ENCODE measurements at places on chromosomes 1 and 21. TPM values are rescaled to one million over a fixed set of nuclear protein-coding genes. Genes with fewer than 3 reads are reported as not detected.

GRCh38 chr1:65147424-65148177 is 402 bp upstream of the AK4 start:
- peak; percentile 68 for DNase-seq
- H3K36me3 ChIP-seq: no peaks in the 10 kb centered on the region
- H3K27me3 ChIP-seq: peaks cover 77% of the 10 kb centered on the region
- H3K27ac ChIP-seq: no peak overlapping the region
- H3K4me3 ChIP-seq: peak overlapping the region; percentile 66

GRCh38 chr21:31299291-31300147 is 44.5 kb downstream of the TIAM1 start:
- no peak overlapping the region for H3K4me3 ChIP-seq
- H3K27ac ChIP-seq: no peak overlapping the region

GRCh38 chr1:233598891-233599541 is 14.9 kb upstream of the KCNK1 start:
- no peaks in the 10 kb centered on the region for H3K36me3 ChIP-seq
- no peak overlapping the region for H3K4me3 ChIP-seq
- no peak overlapping the region for H3K27ac ChIP-seq
- peaks cover 5% of the 10 kb centered on the region for H3K4me1 ChIP-seq
- no peaks in the 10 kb centered on the region for H3K27me3 ChIP-seq
- no peak for DNase-seq

DNA sequence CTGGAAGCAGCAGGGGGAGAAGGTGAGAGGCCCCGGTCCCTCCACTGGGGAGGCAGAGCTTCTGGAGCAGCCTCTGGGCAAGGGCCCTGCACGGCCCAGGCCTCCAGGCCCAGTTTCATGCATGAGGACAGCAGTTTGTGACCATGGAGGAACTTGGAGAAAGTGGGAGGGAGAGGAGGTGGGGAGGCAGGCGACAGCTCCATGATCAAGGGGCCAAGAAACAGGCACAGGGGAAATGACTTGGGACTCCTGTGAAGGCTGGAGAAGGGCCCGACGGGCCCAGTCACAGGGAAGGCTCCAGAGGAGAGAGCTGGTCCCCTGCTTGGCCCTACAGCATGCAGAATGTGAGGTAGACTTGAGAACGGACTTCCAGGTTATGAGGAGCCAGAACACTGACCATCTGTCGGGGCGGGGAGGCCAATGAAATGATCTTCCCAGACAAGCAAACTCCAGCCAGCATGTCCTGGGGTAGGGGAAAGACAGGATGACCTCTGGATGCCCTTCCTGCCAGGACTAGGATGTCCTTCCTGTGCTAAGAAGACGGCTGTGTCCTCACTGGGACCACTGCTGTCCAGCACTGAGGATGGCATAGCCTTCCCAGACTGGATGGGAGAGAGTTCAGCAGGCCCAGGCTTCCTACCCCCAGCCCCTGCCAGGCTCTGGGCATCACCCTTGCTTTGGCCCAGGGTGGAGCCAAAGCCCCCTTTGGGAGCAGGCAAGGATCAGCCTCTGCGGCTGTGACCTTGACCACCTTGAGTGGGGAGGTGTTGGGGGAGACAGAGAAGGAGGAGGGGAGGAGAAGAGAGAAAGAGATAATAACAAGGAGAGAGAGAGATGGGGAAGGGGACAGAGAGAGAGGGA is 548.2 kb downstream of the PTPRU start:
- H3K36me3 ChIP-seq: no peaks in the 10 kb centered on the region
- no peak for DNase-seq
- H3K4me3 ChIP-seq: no peak overlapping the region
- no peaks in the 10 kb centered on the region for H3K27me3 ChIP-seq
- no peaks in the 10 kb centered on the region for H3K4me1 ChIP-seq
- H3K27ac ChIP-seq: no peak overlapping the region

Gene MYOC
- not detected for total RNA-seq

Gene COL11A1
- 56.6 TPM for total RNA-seq

Gene CYP2J2
- 0.19 TPM for total RNA-seq

DNA sequence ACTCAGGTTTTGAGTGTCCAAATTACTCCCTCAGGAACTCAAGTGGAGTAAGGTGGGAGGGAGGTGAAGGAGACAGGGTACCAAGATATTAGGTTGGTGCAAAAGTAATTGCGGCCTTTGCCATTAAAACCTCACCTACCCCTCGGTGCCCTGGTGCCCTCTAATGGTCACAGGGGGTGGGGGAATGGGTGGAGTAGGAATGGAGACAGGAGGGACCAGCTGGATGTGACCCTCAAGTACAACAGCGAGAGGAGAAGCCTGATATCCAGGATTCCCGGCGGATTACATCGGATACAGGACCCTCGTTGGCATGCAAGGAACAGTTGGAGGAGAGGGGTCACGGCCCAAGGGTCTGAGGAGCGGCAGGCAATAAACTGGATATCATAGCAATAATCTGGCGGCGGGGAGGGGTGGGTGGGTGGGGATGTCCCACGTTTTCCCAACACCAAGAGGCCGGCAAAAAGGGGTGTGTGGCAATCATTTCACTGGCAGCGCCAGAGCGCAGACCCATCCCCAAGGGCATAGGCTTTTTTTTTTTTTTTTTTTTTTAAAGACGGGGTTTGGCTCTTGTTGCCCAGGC is 4.3 kb upstream of the ZBTB7B start:
- H3K27me3 ChIP-seq: no peaks in the 10 kb centered on the region
- H3K36me3 ChIP-seq: no peaks in the 10 kb centered on the region
- H3K4me3 ChIP-seq: no peak overlapping the region

Data from neural progenitor cell (in vitro differentiated cells).